ENCODE measurements at places on chromosomes 1 and 21. TPM values are rescaled to one million over a fixed set of nuclear protein-coding genes. Genes with fewer than 3 reads are reported as not detected.

DNA sequence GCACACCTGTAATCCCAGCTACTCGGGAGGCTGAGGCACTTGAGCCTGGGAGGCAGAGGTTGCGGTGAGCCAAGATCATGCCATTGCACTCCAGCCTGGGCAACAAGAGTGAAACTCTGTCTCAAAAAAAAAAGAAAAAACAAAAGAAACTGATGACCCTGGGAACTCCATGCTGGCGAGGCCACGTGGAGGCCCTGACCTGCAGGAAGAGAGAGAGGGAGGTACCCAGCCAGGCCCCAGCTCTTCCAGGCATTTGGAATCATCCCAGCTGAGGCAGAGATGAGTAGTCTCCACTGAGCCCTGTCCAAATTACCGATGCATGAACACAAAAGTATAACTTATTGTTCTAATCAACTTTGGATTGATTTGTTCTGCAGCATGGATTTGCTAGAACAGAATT, 132.0 kb upstream of the ZBTB40 start:
- DNase-seq: no peak

- peak; percentile 60 for DNase-seq
Observed at GRCh38 chr1:51189421-51190073, 46.5 kb upstream of the RNF11 start.

DNA sequence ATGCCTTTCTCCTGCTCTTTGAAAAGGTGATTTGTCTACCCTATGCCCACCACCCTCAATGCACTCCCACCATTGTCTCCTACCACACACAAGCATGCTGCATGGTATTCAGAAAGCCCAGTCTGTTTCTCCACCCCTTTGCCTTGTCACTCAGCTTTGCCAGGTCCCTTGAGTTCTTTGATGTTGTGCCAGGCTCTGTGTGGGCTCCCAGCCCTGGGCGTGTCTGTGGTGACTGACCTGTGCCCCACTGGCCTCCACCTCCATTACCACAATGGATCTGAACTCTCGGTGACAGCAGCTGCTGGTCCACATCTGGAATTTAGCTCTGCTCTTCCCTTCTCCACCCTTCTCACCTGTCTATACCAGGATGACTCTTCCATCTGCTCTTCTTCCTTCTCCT, 34.9 kb downstream of the ATP2B4 start:
- no peak for DNase-seq

GRCh38 chr1:98668733-98669132, 7.2 kb downstream of the SNX7 start:
- no peak for DNase-seq

DNA sequence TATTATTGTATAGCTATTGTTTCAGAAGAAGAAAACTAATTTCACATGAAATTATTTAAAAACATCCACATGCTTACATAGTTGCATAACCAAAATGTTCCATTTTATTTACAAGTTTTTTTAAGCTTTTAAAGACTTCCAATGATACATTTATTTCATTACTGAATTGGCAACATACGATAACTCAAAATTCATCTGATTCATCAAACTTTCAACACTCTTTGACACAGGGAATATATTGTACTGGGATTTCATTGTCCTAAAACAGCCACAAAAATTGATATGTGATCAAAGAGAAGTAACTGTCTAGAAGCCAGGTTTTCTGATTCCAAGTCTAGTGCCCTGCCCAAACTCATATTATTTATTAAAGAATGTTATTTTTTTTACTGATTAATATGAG, 131.4 kb upstream of the USP24 start:
- no peak for DNase-seq

DNA sequence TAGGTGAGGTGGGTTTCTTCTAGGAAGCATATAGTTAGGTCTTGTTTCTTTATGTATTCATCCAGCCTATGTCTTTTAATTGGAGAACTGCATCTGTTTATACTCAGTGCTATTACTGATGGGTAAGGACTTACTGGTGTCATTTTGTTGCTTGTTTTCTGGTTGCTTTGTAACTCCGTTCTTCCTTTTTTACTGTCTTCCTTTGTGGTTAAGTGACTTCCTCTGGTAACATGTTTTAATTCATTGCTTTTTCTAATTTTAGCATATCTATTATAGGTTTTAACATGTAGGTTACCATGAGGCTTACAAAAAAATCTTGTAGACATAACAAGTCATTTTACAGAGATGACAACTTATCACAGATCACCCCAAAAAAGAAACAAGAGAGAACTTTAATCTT, 160.8 kb downstream of the VAV3 start:
- DNase-seq: no peak

DNA sequence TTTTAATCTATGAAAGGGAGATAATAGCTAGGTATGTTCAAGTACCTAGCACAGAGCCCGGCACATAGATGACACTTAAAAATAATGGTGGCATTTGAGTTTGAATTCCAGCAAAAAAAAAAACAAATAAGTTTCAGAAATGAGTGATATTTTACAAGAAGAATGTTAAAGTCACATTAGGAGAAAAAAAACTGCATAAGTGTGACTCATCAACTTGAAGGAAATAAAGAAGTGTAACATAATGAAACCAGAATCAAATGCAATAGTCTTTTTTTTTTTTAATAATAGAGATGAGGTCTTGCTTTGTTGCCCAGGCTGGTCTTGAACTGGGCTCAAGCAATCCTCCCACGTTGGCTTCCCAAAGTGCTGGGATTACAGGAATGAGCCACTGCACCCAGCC, 17.1 kb downstream of the DNASE2B start:
- no peak for DNase-seq

DNA sequence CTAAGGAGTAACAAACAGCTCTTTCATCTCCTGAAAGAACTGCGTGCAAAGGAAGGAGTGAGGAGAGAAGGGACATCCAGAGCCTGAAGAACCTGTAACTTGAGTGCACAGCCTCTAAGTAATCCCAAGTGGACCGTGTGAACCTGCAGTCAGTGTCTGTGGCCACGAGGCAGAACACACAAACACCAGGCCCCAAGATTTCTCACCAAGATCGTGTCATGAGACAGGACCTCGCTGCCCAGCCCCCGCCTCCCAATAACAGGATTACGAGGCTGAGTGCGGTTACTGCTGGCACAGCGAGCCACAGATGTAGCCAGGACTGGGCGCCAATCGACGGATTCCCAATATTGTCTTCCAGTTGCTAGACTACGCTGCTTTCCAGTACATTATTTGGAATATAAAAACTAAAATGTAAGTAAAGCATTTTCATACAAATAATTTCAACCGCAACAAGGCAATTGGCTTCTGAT, 101.3 kb upstream of the SLC25A33 start:
- no peak for DNase-seq

DNA sequence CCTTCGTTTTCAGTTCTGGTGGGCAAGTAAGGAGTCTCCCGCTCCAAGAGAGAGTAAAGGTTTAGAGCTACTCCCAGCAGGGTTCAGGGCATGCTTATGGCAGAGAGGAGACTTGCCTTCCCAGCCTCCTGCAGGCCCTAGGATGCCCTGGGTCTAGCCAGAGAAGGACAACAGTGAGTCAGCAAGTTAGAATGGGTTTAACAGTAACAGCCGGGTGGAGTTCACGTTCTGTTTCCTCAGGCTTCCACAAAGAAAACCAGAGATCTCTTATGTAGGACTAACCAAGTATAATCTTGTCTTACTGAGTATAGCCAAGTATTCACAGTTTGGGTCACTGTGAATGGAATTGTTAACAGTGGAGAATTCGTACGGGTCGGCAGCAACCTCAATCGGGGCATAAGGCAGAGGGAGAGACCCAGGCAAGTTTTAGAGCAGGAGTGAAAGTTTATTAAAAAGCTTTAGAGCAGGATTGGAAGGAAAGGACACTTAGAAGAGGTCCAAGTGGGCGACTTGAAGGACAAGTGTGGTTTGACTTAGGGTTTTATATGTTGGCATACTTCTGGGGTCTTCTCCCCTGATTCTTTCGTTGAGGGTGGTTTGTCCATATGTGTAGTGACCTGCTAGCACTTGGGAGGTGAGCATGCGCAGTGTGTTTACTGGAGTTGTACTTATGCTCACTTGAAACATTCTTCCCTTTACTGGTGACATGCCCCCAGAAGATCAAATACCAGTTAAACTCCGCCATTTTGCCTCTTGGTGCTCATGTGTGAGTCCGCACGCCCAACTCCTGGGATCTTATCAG, 4.5 kb downstream of the OVAAL start:
- no peak for DNase-seq

DNA sequence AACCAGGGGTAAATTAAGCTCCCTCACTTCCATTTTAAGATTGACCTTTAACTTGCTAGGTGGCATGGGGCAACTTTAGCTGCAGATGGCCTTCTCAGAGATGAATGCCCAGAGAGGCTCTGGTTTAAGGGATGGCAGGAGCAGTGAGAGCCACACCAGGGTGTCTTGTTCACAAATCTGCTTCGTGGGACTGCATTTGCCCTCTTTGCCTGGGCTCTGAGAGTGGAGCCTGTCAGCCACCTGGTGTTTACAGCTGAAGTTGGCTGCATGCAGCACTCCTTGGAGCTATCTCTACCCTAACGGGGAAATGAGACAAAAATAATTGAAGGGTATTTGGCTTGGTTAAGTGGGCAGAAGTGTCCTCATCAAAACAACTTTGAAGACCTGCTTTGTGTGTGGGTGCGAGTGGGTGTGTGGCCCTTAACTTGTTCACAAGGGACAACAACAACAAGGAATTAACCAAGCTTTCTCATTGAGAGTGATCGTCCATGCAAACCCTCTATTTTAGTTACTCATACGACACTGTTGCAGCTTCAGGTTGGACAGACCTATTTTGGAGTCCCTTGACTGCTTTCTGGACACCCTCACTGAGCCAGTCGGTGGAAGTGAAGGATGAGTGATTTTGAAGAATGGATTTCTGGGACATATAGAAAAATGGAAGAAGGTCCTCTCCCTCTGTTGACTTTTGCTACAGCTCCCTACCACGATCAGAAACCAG, 29.8 kb downstream of the PGM1 start:
- DNase-seq: no peak

DNA sequence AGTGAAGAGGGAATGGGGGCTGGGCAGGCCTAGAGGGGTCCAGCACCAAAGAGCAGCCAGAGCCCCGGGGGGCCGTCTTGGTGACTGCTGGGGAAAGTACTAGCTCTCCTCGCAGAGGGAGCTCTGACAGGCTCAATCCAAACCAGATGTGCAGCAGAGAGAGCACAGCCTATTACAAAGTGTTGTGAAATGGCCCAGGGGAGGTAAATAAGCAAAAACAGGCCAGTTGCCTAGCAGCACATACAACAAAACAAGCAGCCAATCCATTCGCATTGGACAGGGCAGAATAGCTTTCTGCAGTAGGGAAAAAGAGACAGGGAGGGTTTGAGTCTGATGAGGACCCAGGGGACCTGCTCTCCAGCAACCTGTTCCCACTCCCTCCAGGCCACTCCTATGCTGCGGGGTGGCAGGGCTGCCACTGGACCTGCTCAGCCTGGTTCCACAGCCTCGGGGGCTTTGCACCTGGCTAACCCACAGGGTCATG, 239.6 kb upstream of the FGGY start:
- DNase-seq: peak; percentile 87

DNA sequence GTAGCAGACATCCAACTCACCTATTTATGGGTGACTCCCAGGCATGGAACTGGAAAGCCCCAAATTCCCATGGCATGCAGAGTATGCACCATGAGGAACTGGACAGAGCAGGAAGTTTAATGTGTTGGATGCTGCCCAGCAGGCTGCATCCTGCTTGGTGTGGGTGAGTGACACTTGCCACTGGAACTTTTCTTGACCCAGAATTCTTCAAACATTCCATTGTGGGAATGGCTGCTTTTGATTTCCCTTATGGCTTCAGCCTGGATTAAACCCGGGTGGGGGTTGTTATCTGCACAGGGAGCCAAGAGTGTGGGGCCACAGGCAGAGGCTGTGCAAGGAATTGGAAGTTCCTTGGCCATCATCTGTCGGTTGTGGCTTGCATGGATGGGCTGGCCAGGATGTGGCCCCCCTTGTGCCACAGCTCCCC, 26.9 kb upstream of the BACE2 start:
- DNase-seq: peak; percentile 1

GRCh38 chr1:38558500-38559445, 300.8 kb downstream of the RRAGC start:
- DNase-seq: no peak

GRCh38 chr1:89725011-89725370, 92.1 kb downstream of the LRRC8C start:
- no peak for DNase-seq

GRCh38 chr21:17396948-17397347, 115.9 kb upstream of the CXADR start:
- no peak for DNase-seq

DNA sequence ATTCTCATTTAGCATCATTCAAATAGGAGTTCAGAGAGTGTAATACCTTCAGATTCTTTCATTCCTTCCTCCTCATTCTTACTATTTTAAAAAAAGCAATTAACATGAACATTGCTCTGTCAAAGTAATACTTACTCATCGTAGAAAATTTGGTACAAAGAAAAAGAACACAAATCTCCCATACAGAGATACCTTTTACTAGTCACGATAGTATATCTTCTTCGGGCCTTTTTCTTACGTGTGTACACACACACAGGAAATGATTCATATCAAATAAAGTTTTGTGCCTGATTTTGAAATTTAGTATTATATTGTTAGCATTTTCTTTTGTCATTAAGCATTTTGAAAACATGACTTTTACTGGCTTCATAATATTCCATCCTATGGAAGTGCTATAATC, 52.9 kb downstream of the NCF2 start:
- DNase-seq: no peak

- peak; percentile 12 for DNase-seq
Observed at GRCh38 chr1:25103164-25103795, 129.0 kb downstream of the SYF2 start.

OR2T11 gene
- not detected for polyA plus RNA-seq

ASCL5 gene
- 0.15 TPM for polyA plus RNA-seq

AJAP1 gene
- polyA plus RNA-seq: 1.2 TPM

AMPD1 gene
- not detected for polyA plus RNA-seq

RGS18 gene
- 1.9 TPM for polyA plus RNA-seq

ELOA gene
- polyA plus RNA-seq: 38.2 TPM

HSD11B1 gene
- 0.16 TPM for polyA plus RNA-seq

IVL gene
- polyA plus RNA-seq: 0.21 TPM

NBPF4 gene
- not detected for polyA plus RNA-seq

Data from renal pelvis (tissue), 12 donors.